ENCODE measurements at places on chromosomes 16 and 17.

DNA sequence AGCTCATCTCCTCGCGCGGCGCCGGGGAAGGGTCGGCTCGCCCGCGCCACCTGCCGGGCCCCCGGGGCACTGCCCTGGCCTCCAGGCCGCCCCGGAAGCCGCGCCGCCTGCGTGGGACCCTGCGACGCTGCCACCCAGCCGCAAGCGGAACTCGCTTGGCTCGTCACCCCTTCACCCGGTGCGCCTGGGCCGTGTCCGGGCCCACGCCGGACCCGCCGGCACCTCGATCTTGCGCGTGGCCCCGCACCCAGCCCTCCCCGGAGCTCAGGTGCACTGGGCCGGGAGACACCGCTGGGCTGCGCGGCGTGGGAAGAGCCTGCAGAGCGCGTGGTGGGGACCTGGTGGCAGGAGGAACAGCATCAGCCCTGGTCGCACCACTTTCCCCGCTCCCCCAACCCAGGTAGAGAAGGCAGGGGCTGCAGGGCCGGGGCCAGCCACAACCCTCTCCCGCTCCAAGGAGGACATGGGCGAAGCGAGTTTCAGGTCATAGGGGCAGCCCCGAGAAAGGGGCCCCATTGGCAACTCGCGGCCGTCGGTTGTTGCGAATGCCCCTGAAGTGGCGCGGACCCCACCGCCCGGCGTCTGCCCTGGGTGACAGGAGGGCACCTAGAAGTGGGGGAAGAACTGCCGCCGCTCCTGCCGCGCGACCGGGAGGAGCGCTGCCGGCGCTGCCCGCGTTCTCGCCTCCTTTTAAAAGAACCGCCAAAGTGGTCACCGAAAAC, 363 bp upstream of the MIF4GD start:
- peak; percentile 86 for DNase-seq

DNA sequence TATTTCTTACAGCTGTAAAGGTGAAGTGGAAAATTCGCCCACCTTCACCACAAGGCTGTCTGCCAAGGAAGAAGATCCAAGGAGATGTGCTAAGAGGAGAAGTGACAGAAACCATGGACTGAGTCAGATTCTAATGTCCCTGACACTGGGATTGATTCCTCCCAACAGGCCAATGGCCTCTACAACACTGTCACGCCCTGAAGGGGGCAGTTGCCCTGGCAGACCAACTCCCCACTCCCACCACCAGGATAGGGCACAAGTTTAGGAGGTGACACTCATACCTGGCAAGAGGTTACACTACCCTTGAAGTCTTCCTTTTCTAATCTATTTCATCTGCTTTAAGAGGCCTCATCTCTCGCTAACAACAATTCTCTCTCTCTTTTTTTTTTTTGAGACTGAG, 16.1 kb downstream of the PIP4K2B start:
- DNase-seq: no peak

GRCh38 chr17:44591206-44591605, 33.9 kb downstream of the FZD2 start:
- no peak for DNase-seq

DNA sequence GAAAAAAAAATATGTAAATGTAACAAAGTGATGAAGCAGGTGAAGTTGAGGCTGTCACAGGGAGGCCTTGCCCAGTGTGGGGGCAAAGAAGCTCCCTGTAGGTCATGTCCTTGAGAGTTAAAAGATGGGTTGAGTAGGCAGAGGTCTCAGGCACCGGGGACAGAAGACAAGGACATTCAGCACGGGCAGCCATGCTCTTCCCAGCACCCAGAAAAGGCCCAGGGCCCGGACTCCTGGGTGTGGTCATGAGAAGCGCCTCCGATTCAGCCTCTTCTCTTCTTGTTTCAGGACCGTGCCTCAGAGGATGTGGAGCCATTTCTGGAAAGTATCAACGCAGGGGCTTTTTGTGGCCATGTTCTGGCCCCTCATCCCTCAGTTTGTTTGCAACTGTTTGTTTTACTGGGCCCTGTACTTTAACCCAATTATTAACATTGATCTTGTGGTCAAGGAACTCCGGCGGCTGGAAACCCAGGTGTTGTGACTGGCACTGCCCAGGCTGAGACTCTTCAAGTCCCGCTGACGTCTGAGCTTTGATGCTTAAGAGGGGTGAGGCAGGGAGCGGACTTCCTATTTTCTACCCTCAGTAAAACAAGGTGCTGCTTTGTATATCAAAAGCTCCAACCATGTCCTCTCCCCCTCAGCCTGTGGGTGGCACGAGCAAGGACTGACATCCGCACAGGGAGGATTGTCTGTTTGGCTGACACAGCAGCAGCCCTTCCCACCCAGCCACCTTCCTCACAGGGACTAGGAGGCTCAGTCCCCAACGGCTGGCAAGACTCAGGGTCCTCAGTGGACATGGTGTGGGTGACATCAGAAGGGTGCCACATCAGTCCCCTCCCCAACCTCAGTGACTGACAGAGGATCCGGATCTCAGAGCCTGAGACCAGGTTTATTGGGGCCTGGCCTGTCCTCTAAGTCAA, 26.5 kb downstream of the PLA2G10 start:
- no peak for DNase-seq

GRCh38 chr16:4795828-4796572, 831 bp downstream of the SMIM22 start:
- no peak for DNase-seq

- no peak for DNase-seq
Observed at GRCh38 chr17:33494151-33494550, 201.1 kb upstream of the ASIC2 start.

GRCh38 chr17:48610282-48611211, at the start of gene HOXB7:
TSS of gene HOXB7 (minus strand) at chr17:48611017. CDS start at chr17:48610918, 99 bp downstream.
- DNase-seq: no peak
